NCI-H510A treated with DMSO at 0.1 percent for 48 hours (cell line): ENCODE measurements at places on chromosomes 3 and 15.

DNA sequence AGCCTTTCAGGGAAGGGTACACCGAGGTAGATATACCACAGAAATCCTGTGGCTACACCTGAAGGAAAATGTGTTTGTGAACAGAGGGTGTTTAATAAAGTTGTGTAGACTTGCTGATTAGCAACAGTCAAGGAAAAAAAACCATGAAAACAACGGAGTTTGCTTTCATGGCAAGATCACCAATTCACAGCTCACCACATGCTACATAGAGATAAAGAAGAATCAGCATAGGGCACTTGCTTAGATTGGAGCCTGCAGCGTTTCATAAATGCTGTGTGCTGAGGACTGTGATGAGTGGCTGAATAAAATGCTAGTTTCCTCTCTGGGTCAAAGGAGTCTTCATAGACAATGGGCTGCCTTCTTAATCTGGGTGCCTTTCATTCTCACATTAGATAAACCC, 257.6 kb downstream of the SLC9A9 start:
- no peak for DNase-seq

GRCh38 chr3:182241766-182242488, 530.2 kb downstream of the SOX2 start:
- no peak for DNase-seq

DNA sequence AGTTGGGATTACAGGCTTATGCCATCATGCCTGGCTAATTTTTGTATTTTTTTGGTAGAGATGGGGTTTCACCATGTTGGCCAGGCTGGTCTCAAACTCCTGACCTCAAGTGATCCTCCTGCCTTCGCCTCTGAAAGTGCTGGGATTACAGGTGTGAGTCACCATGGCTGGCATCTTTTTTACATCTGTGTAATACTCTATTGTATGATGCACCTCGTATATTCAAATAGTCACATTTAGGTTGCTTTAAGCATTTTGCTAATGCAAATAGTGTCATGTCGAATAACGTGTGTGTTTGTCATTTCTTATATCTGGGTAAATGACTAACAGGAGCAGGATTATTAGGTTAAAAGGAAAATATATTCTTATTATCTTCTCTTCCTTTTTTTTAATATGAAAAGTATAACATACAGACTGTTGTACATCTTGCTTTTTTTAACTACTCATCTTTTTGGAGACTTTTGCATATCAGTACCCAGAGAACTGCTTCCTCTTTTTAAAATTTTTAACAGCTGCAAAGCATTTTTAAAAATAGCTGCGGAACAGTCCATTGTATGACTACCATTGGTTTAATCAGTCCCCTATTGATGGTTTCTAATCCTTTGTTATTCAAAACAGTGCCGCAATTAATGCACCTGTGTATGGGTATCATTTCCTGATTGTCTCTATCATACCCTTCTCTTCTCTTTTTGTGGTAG, 13.4 kb downstream of the SCAMP5 start:
- DNase-seq, result no peak

DNA sequence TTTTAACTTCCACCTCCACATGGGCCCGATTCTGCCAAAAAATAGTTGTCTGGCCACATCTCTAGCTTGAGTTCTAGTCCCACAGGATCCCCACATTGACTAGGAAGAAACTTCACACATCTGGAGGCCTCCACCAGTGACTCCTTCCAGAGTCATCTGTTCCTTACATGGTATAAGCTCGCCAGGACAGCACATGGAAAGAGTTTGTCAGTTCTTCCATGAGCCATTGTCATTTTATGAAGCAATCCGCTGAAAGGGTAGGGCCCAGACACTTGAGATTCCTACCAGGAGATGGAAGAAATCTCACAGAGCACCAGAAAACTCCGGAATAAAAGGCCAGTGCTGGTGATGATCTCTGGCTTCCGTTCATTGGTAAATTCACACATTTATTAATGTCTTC, 350.5 kb upstream of the ICE2 start:
- DNase-seq, result no peak

- no peak for DNase-seq
Measured at GRCh38 chr3:171186383-171186782, 159.9 kb upstream of the SLC2A2 start.

DNA sequence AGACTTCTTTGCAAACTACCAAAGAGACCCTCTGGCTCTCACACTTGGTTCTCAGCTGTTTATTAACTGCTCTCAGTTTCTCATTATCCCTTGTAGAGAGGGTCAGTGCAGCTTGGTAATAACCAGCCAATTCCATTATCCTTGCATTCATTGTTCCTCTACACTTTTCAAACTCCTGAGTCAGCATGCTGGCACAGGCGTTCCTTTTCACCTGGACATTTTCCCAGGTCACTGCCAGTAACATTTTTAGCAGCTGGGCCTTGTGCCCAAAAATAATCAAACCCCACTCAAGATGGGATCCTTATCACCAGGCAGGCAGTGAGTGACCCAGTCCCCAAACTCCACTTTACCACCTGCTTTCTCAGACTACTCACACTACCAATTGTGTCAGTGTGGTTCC, 4.8 kb upstream of the SUMF1 start:
- DNase-seq, result no peak

- DNase-seq, result no peak
Measured at GRCh38 chr3:179732661-179733348, 80.0 kb downstream of the USP13 start.

GRCh38 chr15:35557544-35557943, 11.6 kb upstream of the DPH6 start:
- no peak for DNase-seq

DNA sequence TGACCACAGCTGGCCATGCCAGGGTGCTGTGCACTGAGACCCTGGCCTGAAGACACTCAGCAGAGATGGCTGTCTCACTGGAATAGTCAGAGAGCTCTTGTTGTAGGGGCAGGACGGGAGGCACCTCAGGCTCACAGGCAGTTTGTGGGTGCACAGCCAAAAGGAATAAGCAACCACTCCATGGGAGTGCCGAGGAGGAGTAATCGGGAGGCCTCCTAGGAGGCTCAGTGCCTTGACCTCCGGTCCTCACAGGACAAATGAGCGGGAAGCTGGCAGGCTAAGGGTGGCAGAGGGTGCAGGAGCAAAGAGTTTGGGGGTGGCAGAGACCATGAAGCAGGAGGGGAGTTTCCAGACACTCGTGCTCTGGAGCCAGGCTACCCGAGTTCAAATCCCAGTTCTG, 81.7 kb downstream of the SMAD6 start:
- DNase-seq, result no peak

- no peak for DNase-seq
Measured at GRCh38 chr15:85891470-85891869, 96.7 kb upstream of the KLHL25 start.

GRCh38 chr3:51550080-51550819, 11.7 kb downstream of the RAD54L2 start:
- no peak for DNase-seq

GRCh38 chr3:145286937-145287336, 874.0 kb downstream of the PLOD2 start:
- DNase-seq, result no peak

DNA sequence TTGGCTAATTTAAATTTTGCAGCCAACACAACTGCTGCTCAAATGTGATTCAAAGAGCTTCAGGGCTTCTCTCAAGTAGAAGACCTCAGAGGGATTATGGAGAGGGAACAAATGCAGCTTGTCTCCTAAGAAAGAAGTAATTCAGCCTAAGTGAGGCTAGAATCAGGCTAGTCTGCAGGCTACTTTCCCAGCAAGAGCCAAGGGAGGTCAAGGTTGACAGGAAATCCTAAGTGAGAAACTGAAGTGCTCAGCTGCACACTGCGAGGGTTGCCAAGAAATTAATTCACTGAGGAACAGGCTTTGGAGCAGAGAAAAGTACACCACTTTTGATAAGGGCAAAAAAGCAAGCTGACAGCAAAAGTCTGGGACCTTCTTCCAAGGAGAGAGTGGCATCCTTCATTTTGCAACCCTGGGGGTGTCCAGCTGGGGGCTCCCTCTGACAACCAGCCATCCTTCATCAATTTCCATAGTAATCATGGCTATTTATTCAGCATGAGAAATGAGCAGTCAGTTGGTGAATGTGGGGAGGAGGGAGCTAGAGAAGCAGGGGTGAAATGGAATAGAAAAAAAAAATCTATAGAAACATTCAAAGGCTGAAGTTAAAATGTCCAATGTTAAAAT, 646.4 kb upstream of the ADAMTS9 start:
- DNase-seq, result no peak

- DNase-seq, result no peak
Measured at GRCh38 chr15:34679291-34679690, 75.5 kb downstream of the GJD2 start.
